T-helper 1 cell (primary cell): ENCODE measurements at places on chromosomes 3 and 15.

GRCh38 chr15:52158084-52158765 is 33.0 kb downstream of the GNB5 start:
- DNase-seq, result no peak

- DNase-seq, result no peak
Observed at GRCh38 chr15:81843226-81843625, 202.6 kb downstream of the MEX3B start.

DNA sequence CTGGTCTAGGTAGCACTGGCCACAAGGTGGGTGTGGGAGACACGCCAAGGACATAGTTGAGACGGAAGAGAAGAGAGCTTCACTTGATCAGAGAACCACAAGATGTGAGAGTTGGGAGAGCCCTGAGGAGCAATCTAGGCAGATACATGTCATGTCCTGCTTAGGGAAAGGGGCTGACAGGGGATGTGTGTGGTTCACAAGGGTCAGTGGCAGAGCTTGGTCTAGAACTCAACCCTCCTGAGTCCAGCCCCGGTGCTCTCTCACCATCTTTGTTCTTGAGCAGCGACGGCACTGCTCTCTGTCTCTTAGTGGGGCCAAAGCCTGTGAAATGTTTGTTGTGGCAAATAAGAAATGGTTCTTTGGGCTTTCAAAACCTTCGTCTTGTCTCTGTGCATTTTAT is 243.5 kb upstream of the ROPN1 start:
- DNase-seq, result no peak

- DNase-seq, result no peak
Observed at GRCh38 chr15:67918205-67918861, 78.5 kb upstream of the RNU6-1 start.

- DNase-seq, result no peak
Observed at GRCh38 chr3:100374521-100374920, 26.4 kb downstream of the TOMM70 start.
